Activated CD8-positive, alpha-beta T cell treated with anti-CD3 and anti-CD28 coated beads for 36 hours (primary cell): ENCODE measurements at places on chromosomes 11 and 22.

- no peak for DNase-seq
Observed at GRCh38 chr11:16669799-16670415, 68.5 kb upstream of the C11orf58 start.

GRCh38 chr22:32858121-32858703 is 56.7 kb downstream of the TIMP3 start:
- no peak for DNase-seq

DNA sequence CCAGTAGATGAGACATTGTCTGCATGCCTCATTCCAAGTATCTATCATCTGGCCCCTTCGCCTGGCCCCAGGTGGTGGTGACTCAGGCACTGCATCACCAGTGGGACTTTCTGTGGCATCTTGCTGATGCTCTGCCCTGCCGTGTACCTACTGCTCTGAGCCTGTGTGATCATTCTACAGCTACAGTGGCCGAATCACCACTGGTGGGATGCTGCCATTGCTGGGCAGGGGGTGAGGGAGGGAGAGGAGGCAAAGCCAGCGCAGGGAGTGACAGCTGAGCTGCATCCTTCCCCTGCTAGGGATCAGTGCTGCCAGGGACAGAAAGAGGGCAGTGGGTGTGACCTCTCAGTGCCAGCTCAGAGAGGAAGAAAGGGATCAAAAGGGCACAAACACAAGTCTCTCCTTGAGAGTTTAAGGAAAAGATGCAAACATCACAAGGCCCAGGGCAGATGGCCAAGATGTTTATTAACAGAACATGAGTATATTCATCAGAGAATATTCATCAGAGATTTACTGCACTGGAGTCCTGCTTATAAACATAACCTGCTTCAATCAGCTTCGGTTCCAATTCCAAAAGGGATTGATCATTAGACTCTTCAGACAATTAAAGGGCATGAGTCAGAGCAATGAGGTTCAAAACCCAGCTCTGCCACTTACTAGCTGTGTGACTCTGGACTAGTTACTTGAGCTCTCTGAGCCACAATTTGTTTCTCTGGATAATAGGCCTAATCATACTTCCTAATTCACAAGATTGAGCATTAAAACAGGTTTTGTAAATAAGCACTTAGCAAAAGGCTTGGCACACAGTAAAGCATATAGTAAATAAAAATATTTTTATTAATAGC is 109.8 kb downstream of the NAT10 start:
- DNase-seq: peak; percentile 95

DNA sequence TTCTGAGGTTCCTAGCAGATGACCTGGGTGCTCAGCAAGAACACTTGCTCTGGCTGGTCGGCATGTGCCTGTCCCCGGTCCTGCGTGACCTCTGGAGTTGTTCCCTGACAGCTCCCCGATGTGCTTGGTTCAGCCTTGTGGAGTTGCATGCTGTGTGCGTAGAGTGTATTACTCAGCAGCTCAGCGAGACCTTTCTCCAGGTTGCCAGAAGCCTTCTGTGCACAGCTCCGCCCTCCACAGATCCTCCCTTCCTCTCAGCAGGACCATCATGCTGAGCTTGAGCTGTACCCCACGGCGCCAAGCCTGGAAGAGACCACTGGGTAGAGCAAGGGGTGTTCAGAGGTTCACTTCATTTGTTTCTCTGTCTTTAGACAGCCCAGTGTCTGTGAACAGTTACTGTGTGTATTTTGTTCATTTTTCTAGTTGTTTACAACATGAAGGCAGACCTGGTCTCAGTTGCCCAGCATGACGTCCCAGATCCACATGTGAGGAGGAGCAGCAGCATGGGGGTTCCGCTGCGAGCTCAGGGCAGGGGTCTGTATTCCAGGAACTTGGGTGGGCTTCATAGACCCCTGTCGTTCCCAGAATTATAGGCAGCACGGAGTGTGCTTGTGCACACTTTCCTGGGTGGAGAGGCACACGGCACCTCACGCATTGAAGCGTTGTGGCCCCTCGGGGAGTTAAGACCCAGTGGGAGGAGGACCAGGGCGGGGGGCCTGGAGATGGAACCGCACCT is 148.6 kb downstream of the IGLL1 start:
- DNase-seq: no peak

DNA sequence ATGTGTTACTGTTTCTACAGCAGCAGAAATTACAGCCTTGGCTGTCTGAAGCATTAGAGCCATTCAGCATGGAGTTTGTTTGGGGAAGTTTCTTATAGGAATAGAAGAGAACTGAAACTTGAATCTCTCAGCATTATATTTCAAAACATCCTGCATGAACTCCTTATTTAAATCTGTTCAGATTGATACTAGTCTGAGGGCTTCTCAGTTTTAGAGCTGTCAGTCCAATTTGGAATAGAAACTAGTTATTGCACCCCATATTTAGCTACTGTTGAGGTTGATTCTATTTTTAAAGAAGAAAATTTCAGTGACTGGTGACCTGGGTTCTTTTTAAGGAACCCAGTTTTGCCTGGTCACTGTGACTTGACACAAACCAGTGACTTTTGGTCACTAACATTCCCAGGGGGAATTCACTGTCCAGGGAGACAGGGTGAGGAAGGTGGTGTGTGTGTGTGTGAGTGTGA is 126.0 kb upstream of the TTC12 start:
- no peak for DNase-seq

GRCh38 chr11:117583063-117583801 is 213.8 kb downstream of the DSCAML1 start:
- DNase-seq: no peak

- no peak for DNase-seq
Observed at GRCh38 chr11:44149651-44150050, 54.2 kb downstream of the EXT2 start.

DNA sequence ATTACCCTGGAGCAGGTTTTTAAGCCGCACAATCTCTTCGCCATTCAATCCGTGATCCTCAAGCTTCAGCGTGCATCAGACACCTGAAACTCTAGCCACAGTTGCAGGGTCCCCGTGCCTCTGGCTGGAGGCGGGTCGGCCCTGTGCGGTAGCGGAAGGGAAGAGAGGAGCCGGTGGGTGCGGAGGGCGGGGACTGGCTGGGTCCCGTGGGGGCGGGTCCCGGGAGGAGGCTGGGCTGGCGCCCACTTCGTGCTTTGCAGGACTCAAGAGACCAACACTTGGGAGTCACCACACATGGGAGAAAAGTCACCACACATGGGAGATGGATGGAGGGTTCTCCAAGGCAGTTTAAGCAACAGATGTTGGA is 772 bp downstream of the C22orf15 start:
- peak; percentile 72 for DNase-seq

GRCh38 chr11:30017445-30017895 is 640 bp upstream of the KCNA4 start:
- no peak for DNase-seq

DNA sequence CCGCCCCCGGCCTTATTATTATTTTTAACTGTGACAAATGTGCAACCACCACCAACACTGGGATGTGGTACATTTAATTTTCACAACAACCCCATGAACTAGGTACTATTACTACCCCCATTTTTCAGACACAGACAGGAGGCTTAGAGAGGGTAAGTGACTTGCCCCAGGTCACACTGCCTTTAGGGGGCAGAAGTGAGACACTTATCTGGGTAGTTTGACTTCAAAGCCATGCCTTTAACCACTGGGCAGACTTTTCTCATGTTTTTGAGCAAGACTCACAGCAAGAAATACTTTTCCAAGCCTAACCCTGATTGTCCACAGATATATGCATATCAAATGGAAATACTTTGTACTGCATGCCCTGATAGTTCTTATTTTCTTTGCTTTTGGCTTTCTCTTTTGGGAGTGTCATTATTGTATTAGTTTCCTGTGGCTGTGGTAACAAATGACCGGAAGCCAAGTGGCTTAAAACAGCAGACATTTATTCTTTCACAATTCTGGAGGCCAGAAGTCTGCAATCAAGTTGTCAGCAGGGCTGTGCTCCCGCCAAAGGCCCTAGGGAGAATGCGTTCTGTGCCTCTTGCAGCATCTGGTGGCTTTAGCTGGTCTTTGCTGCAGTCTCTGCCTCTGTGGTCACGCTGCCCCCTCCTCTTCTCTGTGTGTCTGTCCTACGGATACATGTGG is 110.8 kb downstream of the GRIK4 start:
- DNase-seq: peak; percentile 7

DNA sequence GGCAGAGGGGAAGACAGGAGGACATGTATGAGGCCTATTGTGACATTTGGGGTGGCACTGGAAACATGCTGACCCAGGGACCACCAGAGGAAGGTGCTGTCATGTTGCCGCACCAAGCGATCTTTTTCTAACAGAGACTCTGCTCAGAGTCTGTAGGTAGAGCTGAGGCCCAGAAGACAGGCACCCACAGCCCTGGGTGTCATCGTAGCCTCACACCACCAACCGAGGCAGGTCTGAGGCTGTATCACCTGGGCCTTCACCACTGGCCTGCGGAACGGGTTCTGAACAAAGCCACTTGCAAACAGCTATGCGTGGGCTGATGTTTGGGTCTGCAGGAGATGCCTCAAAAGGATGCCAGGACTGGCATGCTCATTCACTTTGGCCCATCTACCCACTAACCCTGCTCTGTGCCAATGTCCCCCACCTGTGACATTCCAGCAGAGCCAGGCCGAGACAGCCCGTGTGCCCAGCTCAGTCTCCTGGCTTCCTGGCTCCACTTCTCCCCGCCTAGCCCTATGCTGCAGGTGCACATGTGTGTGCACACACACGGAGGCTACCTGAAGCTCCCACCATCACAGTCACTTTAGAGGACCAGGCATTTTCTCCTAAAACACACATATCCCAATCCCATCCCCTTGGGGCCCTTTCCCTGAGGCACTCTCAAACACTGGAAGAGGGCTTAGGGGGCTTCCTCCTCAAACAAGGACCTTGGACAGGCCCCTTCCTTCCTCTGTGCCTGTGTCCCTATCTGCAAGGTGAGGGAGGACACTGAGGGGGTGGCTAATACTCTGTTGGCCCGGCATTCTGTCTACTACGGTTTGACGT is 3.6 kb downstream of the TRIM29 start:
- no peak for DNase-seq

- peak; percentile 68 for DNase-seq
Observed at GRCh38 chr22:30605449-30606110, 1.4 kb upstream of the TCN2 start.

DNA sequence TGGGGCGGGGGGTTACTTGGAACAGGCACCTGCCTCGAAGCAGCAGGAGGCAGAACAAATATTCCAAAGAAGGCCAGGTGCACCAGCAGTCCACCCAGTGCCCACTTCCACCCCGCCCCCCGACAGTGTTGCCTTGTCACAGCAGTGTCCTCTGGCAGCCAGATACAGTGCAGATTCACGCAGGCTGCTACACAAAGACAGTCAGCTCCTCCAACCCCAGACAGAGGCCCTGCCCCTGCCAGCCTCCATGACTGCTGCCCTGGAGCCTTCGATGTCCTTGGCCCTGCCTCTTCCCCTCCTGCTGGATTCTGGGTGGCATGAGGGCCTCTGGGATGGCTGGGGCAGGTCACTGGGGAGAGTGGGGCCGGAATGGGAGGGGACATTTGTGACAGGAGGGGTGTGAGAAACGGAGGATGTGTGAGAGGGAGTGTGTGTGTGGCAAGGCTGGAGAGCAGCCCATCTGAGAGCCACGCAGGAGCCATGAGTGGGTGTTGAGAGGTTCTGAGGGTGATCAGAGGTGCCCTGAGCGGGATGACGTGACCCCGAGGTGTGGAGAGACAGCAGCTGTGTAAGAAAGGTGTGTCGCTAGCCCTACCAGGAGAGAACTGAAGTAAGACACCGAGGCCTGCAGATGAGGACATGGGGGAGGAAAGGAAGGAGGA is 173.7 kb downstream of the CEP164 start:
- no peak for DNase-seq

GRCh38 chr11:50412832-50413231 is 380.2 kb downstream of the OR4C45 start:
- DNase-seq: no peak

- DNase-seq: no peak
Observed at GRCh38 chr11:11408436-11409221, 55.6 kb upstream of the CSNK2A3 start.

GRCh38 chr11:4134806-4135205 is 40.2 kb downstream of the RRM1 start:
- no peak for DNase-seq

- DNase-seq: no peak
Observed at GRCh38 chr11:71432761-71433647, 15.2 kb downstream of the DHCR7 start.

- peak; percentile 9 for DNase-seq
Observed at GRCh38 chr22:32926600-32926999, 125.1 kb downstream of the TIMP3 start.

GRCh38 chr11:492427-493226 is 14.4 kb downstream of the RNH1 start:
- DNase-seq: no peak

DNA sequence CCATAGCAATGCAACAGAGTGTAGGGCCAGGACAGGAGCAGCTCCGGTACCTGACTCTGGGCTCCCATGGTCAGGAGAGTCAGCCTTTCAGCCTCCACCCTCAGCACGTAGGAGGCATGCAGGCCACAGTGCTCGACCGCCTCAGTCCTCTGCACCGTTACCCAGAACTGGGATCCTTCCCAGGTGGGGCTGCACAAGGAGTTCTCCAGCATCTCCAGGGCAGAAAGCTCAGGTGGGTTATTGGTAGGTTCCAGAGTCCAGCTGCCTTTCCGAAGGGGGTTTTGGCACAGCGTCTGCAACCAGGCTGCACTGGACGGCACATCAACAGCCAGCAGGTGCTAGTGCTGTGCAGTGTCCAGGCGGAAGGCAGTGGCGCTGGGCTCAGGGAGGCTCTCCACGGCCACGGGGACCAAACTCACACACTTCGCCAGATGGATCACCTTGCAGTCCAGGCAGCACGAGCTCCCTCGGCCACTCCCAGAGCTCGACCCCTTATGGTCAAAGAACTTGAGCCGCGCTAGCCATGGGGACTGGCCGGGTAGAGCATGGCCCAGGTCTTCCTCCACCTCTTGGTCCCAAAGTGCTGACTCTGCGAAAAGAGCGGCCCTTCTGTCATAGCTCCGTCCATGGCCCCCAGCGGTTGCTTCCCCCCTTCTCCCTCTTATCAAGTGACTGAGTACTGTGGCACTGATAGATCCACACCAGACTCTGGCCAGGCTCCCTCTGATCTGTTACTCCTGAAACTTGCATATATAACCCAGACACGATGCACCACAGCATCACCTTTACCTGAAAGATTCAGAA is 6.9 kb upstream of the PHOX2A start:
- DNase-seq: no peak

DNA sequence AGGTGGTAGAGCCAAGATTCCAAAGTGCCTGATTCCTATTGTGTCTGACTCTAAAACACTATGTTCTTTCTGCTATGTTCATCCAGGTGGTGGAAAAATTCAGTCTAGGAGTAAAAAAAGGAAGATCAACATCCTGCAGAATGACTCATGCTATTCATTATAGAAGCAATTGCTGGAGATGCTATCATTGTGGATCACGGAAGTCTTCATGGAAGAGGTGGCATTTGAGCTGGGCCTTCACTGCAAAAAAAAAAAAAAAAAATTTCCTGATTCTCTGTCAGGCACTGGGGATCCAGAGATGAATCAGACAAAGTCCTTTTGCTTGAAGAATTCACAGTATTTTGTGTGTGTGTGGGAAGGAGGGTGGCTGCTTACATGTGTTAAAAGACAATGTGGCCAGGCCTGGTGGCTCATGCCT is 1.4 kb upstream of the UVRAG start:
- no peak for DNase-seq

GRCh38 chr11:67408437-67409200 is 4.7 kb downstream of the TBC1D10C start:
- DNase-seq: peak; percentile 58

GRCh38 chr11:117855912-117856651 is 20.4 kb downstream of the FXYD6 start:
- no peak for DNase-seq
